ENCODE measurements at places on chromosomes 4 and X.

GRCh38 chr4:575281-576141 lies 584 bp downstream of the TMEM271 start:
- peak; percentile 74 for DNase-seq

- no peak for DNase-seq
Observed at GRCh38 chrX:77347572-77347971, 99.6 kb upstream of the FGF16 start.

DNA sequence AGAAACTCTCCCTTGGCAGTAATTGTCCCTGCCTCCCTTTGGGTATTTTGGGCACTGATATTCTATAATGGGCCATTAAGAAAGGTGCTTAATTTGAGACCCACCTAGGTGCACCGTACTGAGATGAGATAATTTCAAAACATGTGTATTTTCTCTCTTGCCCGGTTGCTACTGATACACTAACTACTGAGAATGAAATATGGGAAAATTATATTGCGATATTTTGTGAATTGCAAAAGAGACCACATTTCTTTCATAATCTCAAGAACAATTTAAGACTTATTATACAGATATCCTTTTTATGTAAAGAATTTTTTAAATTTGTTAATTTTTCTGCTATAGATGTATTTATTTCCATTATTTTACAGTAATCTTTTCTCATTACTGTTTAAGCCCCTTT lies 284.9 kb downstream of the ADGRL3 start:
- no peak for DNase-seq

- no peak for DNase-seq
Observed at GRCh38 chrX:121851033-121851432, 803.6 kb downstream of the GLUD2 start.

DNA sequence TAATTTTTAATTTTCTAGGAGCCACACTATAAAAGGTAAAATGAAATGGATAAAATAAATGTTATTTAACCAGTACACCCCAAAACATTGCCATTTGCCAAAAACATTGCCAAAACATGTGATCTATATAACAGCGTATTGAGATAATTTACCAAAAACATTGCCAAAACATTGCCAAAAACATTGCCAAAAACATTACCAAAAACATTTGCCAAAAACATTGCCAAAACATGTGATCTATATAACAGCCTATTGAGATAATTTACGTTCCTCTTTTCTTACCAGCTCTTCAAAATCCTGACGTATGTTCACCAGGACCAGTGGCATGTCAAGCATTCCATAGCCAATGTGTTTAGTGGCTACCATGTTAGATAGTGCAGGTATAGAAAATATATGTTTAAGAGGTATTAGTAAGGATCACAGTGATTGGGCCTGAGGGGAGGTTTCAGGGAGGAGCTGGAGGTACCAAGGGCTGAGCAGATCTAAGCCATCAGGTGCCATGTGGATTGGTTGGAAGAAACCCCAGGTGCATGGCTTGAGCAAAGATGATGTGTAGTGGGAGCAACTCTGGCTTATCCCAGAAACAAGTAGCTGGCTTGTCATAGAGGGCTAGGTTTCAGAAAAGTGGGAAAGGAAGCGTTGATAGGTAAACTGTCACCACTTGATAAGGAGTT lies 42.6 kb downstream of the RAPGEF2 start:
- DNase-seq: no peak

DNA sequence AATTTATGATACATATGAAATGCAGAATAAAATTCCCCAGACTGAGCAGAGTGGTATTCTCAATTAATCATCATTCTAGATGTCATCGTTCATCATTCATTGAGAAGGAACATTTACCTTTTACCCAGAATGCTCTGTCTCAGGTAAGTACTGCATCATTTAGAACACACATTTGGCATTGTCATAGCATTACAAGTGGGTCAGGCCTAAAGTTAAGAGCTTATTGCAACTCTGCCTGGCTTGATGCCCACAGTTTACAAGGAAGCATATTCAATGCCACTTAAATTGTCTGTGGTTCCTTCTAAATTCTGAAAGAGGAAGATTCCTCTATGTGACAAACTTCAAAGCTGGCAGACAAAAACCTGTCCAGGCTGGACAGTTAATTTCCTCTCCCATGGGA lies 87.3 kb downstream of the CAMK2D start:
- no peak for DNase-seq

- no peak for DNase-seq
Observed at GRCh38 chr4:70715097-70715496, 6.7 kb upstream of the RUFY3 start.

DNA sequence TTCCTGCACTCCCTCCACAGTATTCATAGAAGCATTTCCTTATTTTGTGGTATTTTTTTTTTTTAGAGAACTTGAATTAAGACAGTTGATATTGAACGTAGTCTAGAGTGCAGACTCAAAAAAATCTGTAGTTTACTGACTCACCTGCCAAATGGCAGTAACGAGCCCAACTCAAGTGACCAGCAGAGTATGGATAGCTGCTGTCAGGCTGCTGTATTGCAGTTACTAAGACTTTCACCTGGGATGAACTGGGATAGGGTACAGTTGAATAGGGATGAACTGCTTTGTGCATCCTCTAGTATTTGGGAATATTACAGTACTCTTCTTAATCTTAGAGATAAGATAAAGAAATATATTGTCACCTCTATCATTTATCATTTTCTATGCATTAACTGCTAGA lies 7.0 kb upstream of the SLC7A11 start:
- no peak for DNase-seq

DNA sequence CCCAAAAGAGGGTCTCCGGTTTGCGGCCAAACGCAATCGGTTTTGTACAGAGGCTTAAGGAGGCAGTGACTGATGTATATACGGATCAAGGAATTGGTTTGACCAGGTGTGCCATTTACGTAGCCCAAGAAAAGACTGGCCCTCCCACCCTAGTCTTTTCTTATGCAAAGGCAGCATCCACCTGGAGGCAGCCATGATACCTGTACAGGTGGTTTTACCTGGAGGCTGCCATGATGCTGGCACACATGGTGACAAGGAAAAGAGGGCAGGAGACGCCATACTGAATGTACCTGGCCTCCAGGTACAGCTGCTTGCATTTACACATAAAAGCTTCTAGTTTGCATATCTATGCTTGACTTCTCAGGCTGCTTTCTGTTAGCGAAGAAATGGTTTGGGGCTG lies 917.7 kb upstream of the INTU start:
- DNase-seq: no peak

GRCh38 chr4:148071009-148071408 lies 339.1 kb downstream of the ARHGAP10 start:
- DNase-seq: no peak

DNA sequence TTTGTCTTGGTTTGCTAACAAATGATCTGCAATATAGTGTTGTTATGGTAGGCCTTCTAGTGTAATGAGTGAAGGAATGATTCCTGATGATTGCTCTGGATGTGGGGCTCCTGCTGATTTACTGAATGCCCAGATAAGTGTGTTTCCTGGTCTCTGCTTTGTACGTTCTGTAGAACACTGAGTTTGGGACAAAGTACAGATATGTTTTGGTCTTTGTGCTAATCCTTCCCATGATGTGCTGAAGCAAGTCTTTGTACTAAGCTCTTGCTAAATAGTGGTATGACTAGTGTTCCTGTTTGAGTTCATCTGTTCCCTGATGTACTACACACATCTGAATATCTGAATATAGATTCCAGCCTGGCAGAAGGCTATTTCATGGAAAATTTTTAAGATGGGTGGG lies 36.9 kb upstream of the XIAP start:
- DNase-seq: no peak

GRCh38 chr4:127007305-127007704 lies 625.5 kb upstream of the INTU start:
- no peak for DNase-seq

DNA sequence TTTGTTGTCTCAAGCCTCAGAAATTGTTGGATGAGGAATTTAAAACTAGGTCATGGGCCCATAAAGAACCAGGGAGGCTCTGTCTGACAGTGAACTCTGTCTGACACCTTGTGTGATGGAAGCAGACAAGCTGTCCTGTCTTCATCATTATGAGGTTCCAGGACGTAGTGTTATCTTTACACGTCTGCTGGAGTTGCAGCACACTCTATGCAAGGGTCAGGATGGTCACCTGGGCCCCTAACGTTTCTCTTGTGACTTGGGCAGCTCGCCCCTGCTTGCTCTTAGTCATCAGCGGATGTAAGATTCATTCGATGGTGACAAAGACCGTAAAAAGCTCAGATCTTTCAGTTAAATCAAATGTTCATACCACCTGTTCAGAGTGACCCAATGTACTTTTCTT lies 92.0 kb upstream of the ADGRG2 start:
- no peak for DNase-seq

- DNase-seq: no peak
Observed at GRCh38 chr4:78845472-78845871, 69.3 kb downstream of the BMP2K start.

GRCh38 chr4:1360423-1361283 lies 13.6 kb downstream of the UVSSA start:
- no peak for DNase-seq

GRCh38 chr4:17332478-17332877 lies 179.4 kb downstream of the QDPR start:
- DNase-seq: no peak

- DNase-seq: no peak
Observed at GRCh38 chr4:139630991-139631390, 34.6 kb upstream of the MGST2 start.

DNA sequence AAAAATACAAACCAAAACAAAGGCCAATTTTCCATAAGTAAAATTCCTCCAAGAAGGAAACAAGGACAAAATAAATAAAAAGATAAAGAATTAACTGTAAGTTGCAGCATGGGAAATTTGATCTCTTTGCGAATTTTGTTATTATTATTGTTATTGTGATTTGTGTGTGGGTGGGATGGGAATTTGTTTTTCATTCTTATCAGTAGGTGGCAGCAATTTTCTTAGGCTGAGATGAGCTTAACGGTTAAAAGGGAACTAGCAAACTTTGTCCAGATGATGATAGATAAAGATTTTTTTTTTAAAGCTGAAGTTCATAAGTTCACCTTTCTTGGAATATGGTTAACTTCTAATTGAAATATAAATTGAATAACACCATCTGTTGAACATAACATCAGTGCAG lies 83.2 kb upstream of the IL1RAPL2 start:
- DNase-seq: no peak

DNA sequence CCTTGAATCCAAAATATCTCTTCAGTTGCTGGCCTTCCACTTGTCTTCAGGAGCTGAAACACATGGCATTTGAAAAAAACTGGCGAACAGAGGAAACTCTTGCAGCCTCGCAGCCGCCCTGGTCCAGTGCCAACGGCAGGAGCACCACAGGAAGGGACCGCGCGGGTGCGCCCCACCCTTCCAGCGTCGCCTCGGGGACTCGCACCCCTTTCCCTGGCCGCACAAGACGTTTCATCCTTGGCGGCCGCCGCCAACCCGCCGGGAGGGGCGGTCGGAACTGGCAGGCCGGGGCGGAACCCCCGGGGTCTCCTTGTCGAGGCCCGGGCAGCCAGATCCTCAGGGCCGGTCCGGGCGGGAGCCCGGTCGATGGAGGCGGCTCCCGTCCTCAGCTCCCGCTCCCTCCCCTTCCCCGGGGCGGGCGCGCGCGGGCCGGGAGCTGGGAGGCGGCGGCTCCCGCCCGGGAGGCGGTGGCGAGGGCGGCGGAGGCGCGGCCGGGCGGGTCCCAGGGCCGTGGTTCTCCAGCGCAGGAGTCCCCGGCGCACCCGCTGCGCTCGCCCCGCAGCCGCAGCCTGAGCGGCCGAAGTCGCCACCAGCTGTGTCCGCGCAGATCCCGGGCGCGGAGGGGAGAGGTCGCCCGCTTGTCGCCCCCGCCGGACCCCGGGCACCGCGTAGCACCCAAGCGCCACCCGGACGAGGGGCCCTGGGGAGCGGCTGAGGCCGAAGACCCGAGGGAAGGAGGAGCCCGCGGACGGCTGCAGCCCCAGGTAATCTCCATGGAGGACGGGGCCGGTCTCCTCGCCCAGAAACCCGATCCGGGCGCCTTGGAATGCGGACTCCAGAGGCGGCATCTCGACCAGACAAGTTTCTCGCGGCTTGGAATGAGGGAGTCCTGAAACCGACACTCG lies 886 bp upstream of the NDST3 start:
- peak; percentile 64 for DNase-seq

DNA sequence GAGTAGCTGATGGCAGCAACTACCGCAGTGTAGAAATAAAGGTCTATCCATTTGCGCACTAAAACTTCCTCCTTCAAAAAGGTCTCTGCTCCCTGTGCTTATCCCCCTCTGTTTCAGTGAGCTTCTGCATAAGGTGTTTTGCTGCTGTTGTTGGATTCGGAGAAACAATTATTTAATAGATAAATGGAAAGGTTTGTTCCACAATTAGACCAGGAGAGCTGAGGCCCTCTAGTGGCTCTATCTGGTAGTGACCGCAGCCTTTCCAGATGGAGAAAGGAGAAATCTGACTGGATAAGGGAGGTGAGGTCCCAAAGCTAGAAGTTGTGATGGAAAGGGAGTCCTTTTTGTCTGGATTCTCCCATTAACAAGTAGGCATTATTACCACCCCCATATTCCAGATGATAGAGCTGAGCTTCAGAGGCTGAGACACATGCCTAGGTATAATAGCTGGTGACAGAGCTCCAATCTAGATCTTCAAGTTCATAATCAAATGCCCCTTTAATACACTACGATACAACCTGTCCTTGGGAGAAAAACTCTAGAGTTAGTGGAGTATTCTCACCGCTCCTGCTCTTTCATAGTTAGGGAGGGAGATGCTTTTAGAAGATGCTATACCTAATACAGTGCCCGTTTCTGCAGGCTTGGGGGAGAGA lies 5.1 kb upstream of the GABRQ start:
- no peak for DNase-seq

GRCh38 chrX:109848461-109849050 lies 115.5 kb upstream of the ACSL4 start:
- no peak for DNase-seq

- no peak for DNase-seq
Observed at GRCh38 chr4:98470831-98471230, 187.6 kb downstream of the TSPAN5 start.

DNA sequence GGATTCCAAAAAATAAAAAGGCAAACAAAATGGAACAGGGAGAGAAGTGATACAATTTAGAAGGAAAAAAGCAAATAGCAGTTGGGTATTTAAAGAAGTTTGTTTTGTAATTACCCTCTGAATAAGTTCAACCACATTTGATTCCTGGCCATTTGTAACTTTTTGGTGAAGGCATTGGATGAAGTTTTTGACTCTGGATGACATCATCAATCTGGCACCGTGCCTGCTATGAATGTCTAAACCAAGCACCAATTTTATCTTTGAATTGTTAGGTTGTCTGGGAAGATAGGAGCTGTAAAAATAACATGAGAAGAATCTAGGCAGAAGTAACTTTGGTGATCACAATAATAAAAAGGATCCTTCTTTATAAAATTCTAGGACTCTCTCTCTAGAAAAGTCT lies 29.5 kb downstream of the TMPRSS11A start:
- DNase-seq: no peak

- DNase-seq: peak; percentile 77
Observed at GRCh38 chr4:26412381-26413372, 77.6 kb downstream of the CCKAR start.

GRCh38 chrX:9337046-9337445 lies 127.8 kb upstream of the TBL1X start:
- peak; percentile 74 for DNase-seq

DNA sequence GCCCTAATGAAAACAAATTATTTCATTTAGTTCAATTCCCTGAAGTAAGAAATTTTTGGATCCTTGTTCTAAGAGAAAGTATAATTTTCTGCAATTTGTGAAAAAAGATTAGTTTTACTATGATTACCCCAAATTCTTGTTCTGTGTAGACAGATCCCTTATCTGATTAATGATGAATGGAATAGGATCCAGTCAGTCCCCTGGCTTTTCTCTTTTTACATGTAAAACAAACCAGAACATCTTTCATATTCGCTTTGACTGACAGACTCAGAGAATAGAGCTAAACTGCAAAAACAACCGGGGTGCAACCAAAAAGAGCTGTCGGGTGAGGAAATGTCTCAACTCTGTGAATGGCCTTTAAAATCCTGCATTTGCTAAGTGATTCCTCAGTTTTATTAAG lies 93.4 kb upstream of the VEGFC start:
- DNase-seq: no peak
